T-helper 17 cell (primary cell): ENCODE measurements at places on chromosomes 4 and X. TPM values are rescaled to one million over a fixed set of nuclear protein-coding genes. Genes with fewer than 3 reads are reported as not detected.

DNA sequence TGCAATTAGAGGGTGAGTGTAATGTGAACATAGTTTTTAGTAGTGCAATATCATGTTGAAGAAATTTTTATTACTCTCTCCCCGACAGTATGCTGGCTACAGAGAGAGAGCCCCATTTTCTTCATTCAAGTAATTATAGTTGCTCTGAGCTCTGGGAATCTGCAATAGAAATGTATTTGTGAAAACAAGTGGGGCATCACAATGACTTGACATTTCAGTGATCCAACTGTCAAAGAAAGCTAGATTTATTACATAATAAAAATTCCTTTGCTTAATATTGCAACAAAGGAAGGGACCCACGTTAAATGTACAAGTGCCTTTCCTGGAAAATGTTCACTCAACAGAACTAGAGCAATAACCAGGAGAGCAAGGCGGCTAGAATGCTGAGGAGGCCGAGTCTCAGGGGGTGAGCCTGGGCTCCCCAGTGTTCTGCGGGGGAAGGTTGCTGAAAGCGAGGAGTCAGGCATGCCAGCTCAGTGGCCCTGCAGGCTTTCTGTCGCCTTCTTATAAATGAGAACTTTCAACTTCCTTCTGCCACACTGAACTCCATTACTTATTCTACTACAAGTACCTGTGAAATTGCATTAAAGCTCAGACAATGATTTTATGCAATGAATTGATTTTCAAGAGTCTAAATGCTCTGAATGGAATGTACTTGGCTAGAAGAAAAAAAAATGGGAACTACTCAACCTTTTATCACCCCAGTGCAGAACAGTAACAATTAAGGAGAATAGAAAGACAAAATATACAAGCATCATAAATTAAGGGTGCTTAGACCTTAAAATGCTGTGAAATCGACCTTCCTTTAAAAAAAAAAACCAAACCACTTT lies 476.4 kb downstream of the AFF2 start:
- DNase-seq = no peak

DNA sequence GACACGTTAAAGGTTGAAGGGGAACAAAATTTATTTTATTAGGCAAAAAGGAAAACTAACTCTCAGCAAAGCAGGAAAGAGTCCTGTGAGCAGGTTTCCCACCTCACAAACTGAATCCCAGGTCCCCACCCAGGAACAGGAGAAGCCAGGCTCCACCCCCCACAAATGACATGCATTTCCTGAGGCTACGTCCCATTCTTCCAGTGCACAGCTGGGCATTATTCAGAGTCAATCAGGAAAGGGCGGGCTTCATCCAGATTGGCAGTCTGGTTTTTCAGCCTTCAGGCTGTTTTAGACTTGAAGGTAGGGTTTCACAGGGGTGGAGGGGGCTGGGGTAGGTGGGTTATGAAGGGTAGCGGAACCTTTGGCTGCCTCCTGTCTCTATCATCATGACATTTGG lies 11.9 kb upstream of the ASIC5 start:
- DNase-seq = no peak

GRCh38 chrX:24466025-24466424 lies 939 bp downstream of the PDK3 start:
- no peak for DNase-seq

DNA sequence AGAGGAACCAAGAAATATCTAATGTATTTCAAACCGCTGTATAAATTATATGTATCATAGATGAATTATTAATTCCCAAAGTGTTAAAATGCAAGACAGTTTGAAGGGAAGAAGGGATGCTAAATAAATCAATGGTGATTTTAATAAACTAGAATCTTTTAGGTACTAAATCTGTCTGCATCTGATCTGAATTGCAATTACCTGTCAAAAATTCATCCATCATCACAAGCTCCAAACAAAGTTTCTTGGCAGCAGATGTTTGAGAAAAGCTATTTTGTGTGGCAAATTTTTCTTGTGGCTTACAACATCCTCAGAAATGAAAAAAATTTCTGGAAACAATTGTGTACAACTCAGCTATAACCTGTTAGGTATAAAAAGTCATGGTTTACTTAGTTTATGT lies 816.0 kb upstream of the NDST4 start:
- DNase-seq = no peak

Gene GSX2
- total RNA-seq = not detected

Gene DAPP1
- 50.4 TPM for total RNA-seq
